ENCODE measurements at places on chromosomes 3 and 15.

GRCh38 chr3:9715764-9716437 lies 12.3 kb downstream of the CPNE9 start:
- no peak for DNase-seq

GRCh38 chr15:35912196-35912595 lies 366.2 kb upstream of the DPH6 start:
- no peak for DNase-seq

- DNase-seq = no peak
Measured at GRCh38 chr3:171444001-171444690, 16.1 kb downstream of the TNIK start.

DNA sequence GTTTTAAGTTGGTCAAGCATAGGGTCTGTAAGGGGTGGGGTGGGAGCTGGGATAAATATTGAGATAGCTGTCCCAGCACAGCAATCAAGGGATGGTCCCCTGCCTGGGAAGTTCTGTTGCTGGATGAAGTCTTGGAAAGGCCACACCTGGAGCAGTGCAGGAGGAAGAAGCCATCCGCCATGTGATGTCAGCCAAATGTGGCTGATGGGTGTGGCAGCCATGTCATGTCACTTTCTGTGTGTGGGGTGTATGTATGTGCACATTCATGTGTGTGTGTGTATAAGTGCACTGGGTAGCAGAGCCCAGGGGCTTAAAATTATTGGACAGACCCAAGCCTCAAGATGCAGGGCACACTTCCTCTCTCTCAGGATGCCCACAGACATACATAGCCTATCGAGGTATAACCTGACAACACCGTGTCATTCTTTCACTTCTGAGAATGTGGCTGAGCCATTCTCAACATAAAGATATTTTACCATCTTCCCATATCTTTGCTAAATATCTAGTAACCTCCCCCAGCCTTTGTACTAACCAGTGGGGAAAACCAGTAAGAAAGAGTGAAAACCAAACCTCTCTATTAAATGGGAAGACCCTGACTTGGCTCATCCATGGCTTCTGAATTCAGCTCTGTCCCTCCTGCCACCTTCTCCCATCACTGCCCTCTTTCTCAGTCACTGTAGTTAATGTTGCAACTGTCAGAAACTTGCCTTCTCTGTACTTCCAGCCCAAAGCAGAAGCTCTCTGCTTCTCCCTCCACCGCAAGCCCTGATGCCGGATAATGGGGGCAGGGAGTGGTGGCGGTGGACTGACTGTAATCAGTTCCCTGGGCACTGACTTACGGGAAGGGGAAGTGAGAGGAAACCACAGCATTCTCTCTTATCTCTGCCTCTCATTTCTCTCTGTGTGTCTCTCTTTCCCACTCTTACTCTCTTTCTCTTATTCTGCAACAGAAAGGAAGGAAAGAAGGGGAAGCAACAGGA lies 11.2 kb downstream of the TNFSF10 start:
- no peak for DNase-seq

- no peak for DNase-seq
Measured at GRCh38 chr3:131526801-131527347, 24.1 kb upstream of the MRPL3 start.

GRCh38 chr3:110788794-110789193 lies 282.8 kb upstream of the NECTIN3 start:
- DNase-seq = no peak

GRCh38 chr3:195248281-195248680 lies 22.7 kb downstream of the XXYLT1 start:
- no peak for DNase-seq

- DNase-seq = no peak
Measured at GRCh38 chr3:136516656-136517055, 235.5 kb downstream of the STAG1 start.

DNA sequence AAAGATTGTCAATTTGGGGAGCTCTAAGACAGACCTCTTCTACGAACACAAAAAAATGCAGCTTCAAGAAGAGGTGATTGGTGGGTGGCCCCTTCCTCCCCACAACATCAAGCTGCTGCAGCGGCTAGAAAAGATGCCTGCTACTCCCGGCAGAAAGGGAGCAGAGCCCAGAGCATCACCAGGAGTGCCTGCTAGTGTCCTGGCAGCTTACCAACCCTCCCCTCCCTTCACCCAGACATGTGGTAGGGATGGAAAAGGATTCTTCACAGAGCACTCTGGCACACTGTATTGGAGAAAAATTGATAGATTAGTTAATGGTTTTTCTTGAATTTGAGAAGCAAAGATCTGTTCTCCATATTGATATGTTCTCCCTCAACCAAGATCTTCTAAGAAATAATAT lies 10.8 kb downstream of the IP6K1 start:
- DNase-seq = no peak
